Stimulated activated CD4-positive, alpha-beta T cell treated with anti-CD3 and anti-CD28 coated beads, Interleukin-2, amount 100 ng/mL, for 4 hours (primary cell): ENCODE measurements at places on chromosomes 11 and 22.

DNA sequence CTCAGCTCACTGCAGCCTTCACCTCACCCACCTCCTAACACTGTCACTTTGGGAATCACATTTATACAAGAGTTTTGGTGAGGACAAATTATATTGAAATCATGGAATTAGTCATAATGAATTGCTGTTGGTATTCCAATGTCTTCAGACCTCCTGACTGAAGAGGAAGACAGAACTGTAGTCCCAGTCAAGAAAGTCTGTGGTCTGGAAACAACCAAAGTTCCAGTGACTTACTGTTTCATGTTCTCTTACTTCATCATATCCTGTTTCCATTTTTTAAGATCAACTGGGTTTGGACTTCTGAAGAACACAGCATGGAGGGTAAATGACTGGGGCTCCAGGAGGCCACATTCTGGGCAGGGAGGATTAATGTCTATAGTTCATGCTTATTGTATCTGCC is 43.0 kb upstream of the HIPK3 start:
- no peak for DNase-seq

DNA sequence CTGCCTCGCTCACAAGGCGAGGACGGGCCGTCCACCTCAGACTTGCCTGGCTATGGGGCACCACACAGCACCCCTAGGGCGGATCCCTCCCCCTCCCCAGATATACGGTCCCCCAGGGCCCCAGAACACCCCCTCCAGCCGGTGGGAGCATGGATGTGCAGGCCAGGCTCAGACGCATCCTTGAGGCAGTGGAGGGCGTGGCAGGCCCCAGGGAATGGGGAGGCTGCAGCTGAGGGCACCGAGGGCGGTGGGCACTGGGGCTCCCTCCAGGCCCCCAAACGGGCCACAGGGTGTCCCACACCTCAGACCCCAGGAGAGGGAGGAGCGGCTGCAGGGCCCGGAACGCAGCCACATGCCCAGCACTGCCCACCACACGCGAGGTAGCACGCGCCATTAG is 12.1 kb downstream of the TTLL8 start:
- DNase-seq = no peak

- no peak for DNase-seq
These were observed 187.0 kb upstream of the ISX start for GRCh38 chr22:34879001-34879400.

DNA sequence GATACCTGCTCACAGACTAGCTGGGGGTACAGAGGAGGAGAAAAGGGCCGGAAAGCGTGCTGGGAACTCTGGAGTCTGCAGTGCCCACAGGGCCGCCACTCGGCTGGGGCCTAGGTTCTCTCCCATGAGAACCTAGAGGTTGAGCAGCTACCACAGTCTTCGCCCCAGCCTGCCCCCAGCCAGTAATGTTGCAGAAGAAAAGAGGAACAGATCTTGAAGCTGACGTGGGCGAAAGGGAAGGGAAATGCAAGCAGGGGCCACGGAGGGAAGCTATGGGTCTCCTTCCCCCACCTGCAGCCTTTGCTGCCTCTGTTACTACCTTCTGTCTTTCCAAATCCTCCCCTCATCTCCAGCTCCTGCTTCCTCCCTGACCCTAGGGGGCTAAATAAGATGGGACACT is 28.8 kb upstream of the P2RY2 start:
- DNase-seq = no peak

DNA sequence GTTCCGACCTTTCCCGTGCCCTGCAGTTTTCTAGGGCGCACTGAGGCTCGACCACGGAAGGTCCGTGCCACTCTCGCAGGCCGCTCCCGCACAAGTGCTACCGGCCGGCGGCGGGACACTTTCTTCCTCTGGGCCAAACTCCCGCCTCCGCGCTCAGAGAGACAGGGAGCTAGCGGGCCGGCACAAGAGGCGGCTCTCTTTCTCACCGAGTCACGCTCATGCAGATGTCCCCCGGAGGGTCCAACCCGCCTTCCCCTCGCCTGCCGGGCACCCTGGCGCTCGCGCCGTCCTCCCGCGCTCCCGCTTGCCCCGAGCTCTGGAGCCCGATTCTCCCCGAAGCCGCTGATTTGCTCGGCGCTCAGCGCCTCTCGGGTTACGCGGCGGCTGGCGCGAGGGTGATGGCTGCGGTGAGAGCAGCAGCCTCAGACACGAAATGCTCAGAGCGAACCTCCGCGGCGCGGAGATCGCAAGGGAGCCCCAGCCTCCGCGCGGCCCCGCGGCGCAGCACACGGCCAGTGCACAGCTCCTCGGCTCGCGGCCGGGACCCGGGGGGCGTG is 1.0 kb downstream of the LMO1 start:
- DNase-seq = no peak

DNA sequence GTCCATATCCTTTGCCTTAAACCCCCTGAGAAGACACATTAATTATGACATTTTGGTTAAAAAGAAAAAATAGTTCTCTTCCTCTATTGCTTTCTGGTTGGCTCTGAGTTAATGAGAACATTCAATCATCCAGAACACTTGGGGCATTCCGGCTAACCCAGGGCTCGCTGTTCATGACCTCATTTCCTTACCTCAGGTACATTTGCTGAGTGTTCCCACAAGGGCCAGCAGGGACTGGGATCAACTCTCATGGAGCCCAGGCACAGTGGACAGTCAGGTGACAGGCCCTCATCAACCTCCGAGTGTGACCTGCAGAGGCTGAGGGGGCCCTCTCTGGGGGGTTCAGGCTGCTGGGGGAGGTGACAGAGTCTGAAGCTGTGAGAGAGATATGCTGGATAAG is 98.9 kb downstream of the MYO18B start:
- DNase-seq = no peak

GRCh38 chr11:35211952-35212351 is 73.0 kb downstream of the CD44 start:
- no peak for DNase-seq

GRCh38 chr11:77146261-77147035 is 18.4 kb downstream of the MYO7A start:
- no peak for DNase-seq

DNA sequence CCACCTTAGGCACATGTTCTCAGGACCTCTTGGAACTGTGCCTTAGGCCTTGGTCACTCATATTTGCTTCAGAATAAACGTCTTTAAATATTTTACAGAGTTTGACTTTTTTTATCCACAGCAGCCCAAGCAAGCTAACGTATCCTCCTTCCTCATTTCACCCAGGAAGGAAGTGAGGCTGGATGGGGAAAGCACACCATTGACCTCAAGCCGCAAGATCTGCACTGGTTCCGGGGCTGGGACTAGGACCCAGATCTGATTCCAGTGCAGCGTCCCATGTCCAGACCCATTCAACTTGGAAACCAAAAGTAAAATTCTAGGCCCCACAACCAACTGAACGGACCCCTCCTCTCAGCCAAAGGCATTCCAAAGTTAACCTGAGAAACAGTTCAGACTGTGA is 2.4 kb upstream of the LGALS12 start:
- DNase-seq = no peak

DNA sequence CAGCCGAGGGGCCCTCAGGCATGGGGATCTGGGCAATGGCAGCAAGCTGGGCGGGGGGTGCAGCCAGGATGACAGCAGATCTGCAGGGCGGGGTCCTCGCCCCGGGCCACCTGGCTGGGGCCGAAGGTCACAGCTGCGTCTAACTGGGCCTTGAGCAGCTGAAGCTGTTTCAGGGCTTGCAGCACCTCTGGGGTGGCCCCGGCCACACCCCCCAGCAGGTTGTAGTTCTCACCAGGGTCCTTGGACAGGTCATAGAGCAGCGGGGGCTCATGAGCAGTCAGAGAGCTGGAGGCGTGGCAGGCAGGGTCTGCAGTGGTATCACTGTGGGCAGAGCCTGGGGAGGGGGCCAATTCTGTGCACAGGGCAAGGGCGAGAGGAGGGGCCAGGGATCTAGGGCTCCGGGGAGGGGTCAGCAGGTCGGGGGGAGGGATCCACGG is 2.8 kb downstream of the ARSA start:
- DNase-seq = no peak

DNA sequence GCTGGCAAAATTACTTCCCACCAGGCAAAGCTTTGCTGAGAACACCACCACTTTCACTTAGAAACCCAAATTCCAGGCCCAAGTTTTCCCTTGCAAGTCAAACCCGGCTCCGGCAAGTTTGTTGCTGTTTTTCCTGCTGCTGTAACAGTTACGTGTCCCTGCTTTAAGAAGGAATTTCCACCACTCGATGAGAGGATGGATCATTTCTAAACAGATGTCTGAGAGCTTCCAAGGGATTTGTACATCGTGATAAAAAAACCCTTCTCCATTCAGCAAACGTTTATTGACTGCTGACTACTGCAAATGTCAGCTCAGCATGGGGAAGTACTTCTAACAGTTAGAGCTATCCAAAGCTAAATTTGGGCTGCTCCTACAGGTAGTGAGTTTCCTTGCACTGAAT is 19.7 kb downstream of the P2RX3 start:
- no peak for DNase-seq

DNA sequence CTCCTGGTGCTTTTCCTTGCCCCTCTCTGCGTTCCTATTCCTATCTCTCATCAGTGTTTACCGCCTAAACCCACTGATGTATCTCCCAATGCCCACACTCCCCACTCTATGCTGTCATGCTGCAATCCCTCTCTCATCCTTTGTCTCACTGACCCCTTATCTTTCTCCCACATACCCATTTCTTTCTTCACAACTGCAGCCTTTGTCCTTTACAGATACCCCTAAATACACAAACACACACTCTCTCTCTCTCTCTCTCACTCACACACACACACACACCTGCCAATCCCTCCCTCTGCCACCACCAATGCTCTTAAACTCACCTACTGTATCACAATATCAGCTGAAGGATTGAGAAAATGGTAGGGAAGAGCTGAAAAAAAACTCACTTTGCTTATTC is 5.3 kb upstream of the OR52B2 start:
- no peak for DNase-seq

DNA sequence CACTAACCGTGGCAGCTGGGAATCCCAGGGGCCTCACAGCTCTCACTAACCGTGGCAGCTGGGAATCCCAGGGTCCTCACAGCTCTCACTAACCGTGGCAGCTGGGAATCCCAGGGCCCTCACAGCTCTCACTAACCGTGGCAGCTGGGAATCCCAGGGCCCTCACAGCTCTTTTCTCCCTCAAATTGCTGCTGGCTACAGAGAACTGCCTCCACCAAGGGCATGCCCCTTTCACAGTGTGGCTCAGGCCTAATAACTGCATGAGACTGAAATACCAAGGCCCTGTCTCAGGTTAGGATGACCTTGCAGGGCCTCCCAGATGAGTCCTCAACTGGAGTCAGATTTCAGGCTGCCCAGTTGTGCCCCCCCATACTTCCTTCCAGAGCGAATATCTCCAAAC is 35.1 kb upstream of the GGTLC2 start:
- DNase-seq = no peak

GRCh38 chr11:55714982-55715888 is 53.2 kb downstream of the OR4C6 start:
- DNase-seq = no peak

DNA sequence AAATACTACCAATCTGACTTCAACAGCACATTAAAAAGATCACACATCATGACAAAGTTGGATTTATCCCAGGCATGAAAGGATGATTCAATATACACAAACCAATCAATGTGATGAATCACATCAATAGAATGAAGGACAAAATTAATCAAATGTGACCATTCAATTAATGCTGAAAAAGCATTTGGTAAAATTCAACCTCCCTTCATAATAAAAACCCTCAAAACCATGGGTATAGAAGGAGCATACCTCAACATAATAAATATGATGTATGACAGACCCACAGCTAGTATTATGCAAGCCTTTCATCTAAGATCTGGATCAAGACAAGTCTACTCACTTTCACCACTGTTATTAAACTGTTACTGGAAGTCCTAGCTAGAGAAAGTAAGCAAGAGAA is 921.7 kb upstream of the RAG2 start:
- no peak for DNase-seq

GRCh38 chr11:6927030-6927617 is 898 bp downstream of the ZNF215 start:
- no peak for DNase-seq

DNA sequence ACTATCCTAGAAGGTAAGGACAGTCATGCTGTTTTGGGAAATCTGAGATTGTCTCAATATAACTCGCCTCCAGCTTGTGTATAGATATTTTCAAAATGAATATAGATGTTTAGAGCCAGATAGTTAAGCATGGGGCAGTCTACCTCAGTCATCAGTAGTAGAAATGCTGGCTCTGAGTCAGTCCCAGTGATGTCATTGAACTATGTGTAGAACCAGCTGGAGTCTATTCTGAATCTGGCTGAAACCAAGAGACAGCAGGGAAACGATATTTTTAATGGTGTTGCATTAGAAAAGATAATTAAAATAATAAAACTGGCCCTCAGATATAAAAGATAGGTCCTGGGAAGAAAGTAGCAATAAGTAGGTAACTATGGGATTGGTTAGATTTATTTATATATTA is 25.9 kb downstream of the PIWIL4 start:
- DNase-seq = no peak

DNA sequence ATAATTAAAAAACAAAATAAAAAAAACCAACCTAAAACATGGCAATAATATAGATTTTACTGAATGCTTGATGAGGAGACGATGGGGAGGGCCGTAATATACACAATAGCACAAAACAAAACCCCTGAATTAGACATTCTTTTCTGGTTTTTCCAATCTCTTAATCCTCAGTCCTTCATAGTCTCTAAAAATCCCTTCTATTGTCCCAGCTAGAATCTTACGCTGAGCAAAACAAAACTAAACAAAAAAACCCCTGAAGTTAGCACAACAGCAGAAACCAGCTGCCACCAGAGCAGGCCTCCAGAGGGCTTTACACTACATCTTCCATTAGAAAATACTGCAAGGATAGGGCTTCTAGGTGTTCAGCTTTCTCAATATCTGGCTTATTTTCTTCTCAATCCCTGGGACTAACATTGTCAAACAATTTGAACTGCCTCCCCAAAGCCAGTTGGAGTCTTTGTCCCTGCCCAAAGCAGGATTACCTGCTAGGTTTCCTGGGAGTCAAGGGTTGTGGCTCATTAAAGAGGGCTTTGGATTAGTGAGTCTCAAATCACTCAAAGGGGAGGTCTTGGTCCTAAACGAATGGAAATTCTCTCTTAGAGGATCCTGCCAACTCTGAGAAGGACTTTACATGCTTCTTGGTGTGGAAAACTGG is 2.1 kb upstream of the RNF26 start:
- DNase-seq = no peak

- no peak for DNase-seq
These were observed 215.1 kb upstream of the SORL1-AS1 start for GRCh38 chr11:121667836-121668235.

DNA sequence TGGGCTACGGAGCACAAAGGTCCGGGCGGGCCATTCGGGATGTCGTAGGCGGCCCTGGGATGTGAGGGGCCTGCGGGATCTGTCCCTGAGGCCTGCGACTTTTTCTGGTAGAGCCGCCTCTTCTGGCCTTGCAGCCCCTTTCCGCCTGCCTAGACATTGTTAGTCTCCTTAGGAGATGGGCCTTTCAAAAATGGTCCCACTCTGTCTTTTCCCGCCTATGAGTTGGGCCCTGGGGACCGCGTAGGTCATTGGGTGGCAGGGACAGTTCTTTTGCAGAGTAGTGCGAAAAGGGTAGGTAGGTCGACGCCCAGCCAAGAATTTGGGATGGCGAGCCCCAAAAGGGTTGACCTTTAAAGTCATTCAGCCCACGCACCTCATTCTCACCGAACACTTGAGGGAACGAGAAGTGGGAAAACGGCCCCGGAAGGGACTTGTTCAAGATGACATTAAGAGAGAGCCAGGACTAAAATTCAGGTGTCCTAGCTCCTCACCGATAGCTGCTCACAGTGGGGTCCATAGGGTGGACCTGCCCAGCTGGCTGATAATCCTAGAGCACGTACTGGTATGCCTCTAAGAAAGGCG is 785 bp downstream of the OTUB1 start:
- no peak for DNase-seq

- DNase-seq = no peak
These were observed 61.6 kb downstream of the LRP5 start for GRCh38 chr11:68373815-68374501.
